Left renal cortex interstitium (tissue), 4 donors: ENCODE measurements at places on chromosomes 6 and 20. TPM values are rescaled to one million over a fixed set of nuclear protein-coding genes. Genes with fewer than 3 reads are reported as not detected.
A peak's percentile ranks its signal among the peaks of the same experiment; 100 is the strongest.

- no peak for DNase-seq
Observed at GRCh38 chr6:107936162-107936909, 21.7 kb downstream of the SEC63 start.

DNA sequence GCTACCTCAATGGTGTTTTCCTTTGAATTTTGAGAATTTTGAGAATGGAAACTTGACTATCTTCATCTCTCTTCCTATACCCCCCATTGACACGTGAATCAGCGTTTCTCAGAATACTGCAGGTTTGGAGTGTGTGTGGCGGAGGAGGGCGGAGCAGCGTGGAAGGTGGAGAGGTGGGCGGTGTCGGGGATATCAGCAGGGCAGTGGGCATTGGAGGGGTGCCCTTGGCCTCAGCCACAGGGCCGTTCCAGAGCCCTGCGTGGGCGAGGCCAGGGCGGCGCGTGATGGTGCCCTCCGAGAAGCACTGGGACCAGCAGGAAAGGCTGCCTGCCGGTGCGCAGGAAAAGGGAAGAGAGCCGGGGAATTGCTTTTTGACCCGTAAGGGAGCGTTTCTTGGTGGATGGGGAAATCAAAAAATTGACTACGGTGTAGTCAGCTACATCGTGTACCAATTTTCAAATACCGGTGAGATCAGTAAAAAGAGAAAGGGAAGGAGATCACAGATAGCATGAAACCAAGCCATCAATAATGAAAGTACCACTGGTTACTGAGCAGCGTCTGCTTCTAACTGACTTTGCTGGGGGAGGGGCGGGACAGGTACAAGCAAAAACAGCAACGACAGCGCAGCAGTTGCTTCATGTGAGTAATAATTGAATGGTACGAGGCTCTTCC, 82.7 kb upstream of the DUSP22 start:
- DNase-seq, result no peak

ULBP3 gene
- 10.7 TPM for polyA plus RNA-seq

BHLHE23 gene
- not detected for polyA plus RNA-seq

DNA sequence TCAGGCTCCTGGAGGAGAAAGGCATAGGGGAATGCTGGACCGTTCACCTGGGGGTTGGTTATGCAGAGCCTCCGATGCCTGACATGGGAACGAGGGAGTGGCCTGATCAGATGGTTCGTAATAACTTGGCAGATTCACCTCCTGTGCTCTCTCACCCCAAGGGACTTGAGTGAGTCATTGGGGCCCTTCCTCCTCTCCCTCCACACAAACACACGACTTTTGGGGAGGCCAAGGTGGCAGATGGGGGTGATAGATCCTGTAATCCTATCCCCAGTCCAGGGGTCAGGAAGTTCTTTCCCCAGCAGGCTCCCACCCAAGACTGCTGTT, 45.6 kb upstream of the ARFGEF2 start:
- no peak for DNase-seq

SLC22A7 gene
- 0.74 TPM for polyA plus RNA-seq

SAMD10 gene
- 10.4 TPM for polyA plus RNA-seq

GRCh38 chr6:25617997-25618396, 34.0 kb upstream of the SCGN start:
- DNase-seq, result no peak

ZNF831 gene
- polyA plus RNA-seq, result 0.08 TPM

HLA-DPA1 gene
- polyA plus RNA-seq, result 39.8 TPM

- DNase-seq, result no peak
Observed at GRCh38 chr20:32763202-32764004, 1.2 kb downstream of the DNMT3B start.

DNA sequence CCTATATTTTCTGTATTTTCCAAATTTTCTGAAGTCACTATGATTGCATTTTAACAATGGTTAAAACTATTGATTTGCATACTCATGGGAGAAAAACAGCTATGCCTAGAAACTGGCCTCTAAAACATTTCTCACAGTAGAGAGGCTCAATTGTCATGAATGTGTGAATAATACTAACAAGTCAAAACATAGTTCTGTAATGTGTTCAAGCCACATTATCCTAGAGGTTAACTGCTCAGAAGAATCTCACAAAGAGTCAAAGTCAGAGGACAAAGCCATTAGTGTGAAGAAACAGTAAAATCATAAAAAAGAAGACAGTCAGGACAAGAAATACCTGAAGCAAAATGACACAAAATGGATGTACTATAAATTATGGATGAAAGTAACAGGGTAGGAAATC, 12.5 kb upstream of the ALDH8A1 start:
- DNase-seq, result no peak

- no peak for DNase-seq
Observed at GRCh38 chr20:60352596-60352995, 394.4 kb downstream of the CDH26 start.

GRCh38 chr6:104284872-104285271, 574.8 kb downstream of the HACE1 start:
- no peak for DNase-seq

GRCh38 chr6:75812560-75812959, 63.5 kb downstream of the MYO6 start:
- DNase-seq, result no peak

DNA sequence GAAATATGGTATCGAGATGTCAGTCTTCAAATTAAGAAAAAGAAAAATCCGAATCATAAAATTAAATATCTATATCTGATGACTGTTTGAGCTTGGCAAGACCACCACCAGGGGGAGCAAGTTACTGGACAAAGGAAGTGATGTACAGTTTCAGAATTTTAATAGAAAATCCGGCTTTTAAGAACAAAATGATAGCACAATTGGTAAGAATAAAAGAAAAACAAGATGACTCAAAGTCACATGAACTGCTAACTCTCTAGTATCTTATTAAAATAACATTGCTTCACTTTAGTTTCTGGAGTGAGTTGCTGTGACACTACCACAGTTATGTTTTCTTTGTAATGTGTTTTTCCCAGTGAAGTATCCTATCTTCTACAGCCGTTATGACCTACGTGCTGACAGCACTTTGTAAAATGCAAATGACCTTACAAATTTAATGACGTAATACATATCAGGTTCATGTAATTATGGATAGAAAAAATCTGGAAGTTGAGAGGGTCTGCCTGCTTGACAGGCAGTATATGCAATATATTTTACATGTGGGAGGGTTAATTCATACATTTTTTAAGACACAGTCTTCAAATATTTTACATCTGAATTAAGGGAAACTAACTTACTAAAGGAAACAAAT, 405.3 kb upstream of the HS3ST5 start:
- DNase-seq, result peak; percentile 6

HSPA1L gene
- polyA plus RNA-seq, result 4.2 TPM

GRCh38 chr20:35012227-35013069, 56.8 kb downstream of the MYH7B start:
- DNase-seq, result no peak

GRCh38 chr6:169650959-169651292, 50.9 kb downstream of the WDR27 start:
- DNase-seq, result no peak

MROH8 gene
- polyA plus RNA-seq, result 7.1 TPM

GRCh38 chr6:17305219-17306001, 24.2 kb downstream of the RBM24 start:
- DNase-seq, result no peak
